ENCODE measurements at places on chromosomes 5 and 9. TPM values are rescaled to one million over a fixed set of nuclear protein-coding genes. Genes with fewer than 3 reads are reported as not detected.

The SKIC3 gene
- 86.0 TPM for total RNA-seq

The PIP5KL1 gene
- total RNA-seq, result 1.7 TPM

The RICTOR gene
- total RNA-seq, result 25.9 TPM

The PCDHGA1 gene
- 0.43 TPM for total RNA-seq

The C9orf43 gene
- total RNA-seq, result 0.34 TPM

The SPATA31C1 gene
- not detected for total RNA-seq

The FOXD4L6 gene
- total RNA-seq, result not detected

The OR1J2 gene
- total RNA-seq, result not detected

The SPINK4 gene
- total RNA-seq, result not detected

The UQCRQ gene
- total RNA-seq, result 72.2 TPM

The SCGB3A2 gene
- total RNA-seq, result not detected

The FSTL4 gene
- 0.17 TPM for total RNA-seq

The RETREG1 gene
- not detected for total RNA-seq

The TPPP gene
- 0.11 TPM for total RNA-seq

The FOXD4 gene
- 0.17 TPM for total RNA-seq

The F12 gene
- total RNA-seq, result 0.77 TPM

The RLN2 gene
- total RNA-seq, result 1.4 TPM

The INSL4 gene
- total RNA-seq, result not detected

The MEIKIN gene
- not detected for total RNA-seq

The ARL14EPL gene
- 0.17 TPM for total RNA-seq

The FNIP1 gene
- total RNA-seq, result 41.4 TPM

The LHX2 gene
- total RNA-seq, result not detected

The PHF24 gene
- not detected for total RNA-seq

The GFRA3 gene
- not detected for total RNA-seq

The TMEM252 gene
- total RNA-seq, result not detected

The HBEGF gene
- total RNA-seq, result 10.1 TPM

The BRD8 gene
- 21.3 TPM for total RNA-seq

The INSYN2B gene
- total RNA-seq, result 0.87 TPM

The NR2F1-AS1 gene
- 31.0 TPM for total RNA-seq

The ST8SIA4 gene
- 6.9 TPM for total RNA-seq

The C9 gene
- total RNA-seq, result 0.11 TPM

The FAM120AOS gene
- 25.6 TPM for total RNA-seq

The WNT8A gene
- not detected for total RNA-seq

The FGF10 gene
- total RNA-seq, result not detected

The FAT2 gene
- not detected for total RNA-seq

The CDH6 gene
- total RNA-seq, result not detected

The PCDHB16 gene
- 0.69 TPM for total RNA-seq

The CDC14B gene
- 15.2 TPM for total RNA-seq

The NRG2 gene
- total RNA-seq, result 0.34 TPM

The CCL27 gene
- not detected for total RNA-seq

The SH3GL2 gene
- not detected for total RNA-seq

The FBLL1 gene
- total RNA-seq, result 0.98 TPM

The PCDHGA4 gene
- total RNA-seq, result 2.6 TPM

The PRR16 gene
- total RNA-seq, result 0.11 TPM

The OR13C9 gene
- not detected for total RNA-seq

The MLANA gene
- total RNA-seq, result not detected

The ADAMTSL1 gene
- total RNA-seq, result 3.9 TPM

The PCDHB15 gene
- 0.86 TPM for total RNA-seq

The ANKRD31 gene
- under 0.01 TPM for total RNA-seq
